Naive thymus-derived CD8-positive, alpha-beta T cell (primary cell): ENCODE measurements at places on chromosomes 16 and 17.
A peak's percentile ranks its signal among the peaks of the same experiment; 100 is the strongest.

DNA sequence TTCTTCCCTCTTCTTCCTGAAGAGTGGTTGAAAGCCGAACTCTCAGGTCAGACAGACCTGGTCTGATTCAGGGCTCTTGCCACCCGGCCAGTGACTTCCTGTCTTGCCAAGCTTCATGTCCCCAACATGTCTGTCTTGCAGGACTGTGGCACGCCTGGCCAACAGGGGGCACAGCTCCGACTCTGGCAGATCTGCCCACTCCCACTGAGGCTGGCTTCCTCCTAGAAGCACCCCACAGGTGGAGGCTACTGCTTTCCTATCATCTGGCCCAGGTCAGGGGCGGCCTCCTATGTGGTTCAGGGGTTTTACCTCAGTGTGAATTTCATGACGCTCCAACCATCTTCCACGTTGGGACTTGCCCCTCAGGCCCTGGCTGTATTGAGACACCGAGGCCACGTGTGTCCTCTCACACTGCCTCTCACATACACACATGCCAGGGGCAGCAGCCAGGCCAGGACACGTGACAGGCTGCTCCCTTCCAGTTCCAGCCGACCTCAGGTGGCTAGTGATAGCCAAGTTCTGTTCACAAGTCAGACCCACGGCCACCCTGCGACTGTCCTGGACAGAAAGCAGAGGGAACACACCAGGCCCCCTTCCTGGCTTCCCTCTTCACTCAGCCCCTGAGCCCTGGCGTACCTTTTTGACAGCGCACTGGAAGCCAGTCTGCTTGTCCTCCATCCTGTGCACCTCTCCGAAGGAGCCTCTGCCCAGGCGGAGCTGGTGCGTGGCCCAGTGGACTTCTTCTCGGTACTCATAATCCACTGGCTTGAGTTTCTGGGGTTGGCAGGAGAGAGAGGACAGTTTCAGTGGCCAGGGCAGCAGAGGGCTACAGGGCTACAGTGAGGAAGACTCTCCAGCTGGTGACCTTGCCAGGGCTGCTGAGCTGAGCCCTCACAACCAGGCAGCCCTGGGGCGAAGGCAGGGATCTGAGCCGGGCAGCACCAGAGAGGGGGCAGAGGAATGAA lies 22.6 kb upstream of the SPATA32 start:
- DNase-seq: peak; percentile 27

- DNase-seq: no peak
Measured at GRCh38 chr17:913207-913606, 66.4 kb downstream of the NXN start.

DNA sequence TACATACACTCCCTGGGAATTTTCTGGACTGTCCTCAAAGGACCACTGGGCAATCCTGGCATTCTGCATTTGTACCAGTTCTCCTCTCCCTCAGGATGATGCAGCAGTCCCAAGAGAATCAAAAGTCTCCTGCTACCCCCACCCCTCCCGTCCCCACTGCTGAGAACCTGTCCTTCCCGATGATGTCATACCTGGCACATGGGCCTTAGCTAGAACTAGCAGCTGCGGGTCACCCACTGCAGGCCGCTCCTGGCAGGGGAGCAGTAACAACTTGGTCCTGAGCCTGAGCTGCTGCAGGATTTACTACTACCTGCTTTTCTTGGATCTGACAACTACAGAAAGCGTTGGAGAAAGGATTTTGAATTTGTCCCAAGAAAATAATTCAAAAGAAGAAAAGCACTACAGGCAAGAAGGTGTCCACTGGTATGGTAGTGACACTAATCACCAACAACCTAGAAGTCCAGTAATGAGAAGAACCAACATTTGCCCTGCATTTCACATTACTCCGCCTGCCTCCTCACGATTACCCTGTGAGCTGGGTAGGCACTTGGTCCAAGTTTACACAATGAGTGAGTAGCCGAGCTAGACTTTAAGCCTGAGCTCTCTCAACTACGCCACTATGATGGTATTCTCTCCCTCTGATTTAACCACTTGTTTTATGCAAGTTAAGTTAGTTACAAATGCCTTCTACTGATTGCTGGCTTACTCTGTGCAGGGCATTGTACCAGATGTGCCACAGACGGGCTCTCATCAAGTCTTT lies 55.3 kb upstream of the ETV4 start:
- DNase-seq: no peak

DNA sequence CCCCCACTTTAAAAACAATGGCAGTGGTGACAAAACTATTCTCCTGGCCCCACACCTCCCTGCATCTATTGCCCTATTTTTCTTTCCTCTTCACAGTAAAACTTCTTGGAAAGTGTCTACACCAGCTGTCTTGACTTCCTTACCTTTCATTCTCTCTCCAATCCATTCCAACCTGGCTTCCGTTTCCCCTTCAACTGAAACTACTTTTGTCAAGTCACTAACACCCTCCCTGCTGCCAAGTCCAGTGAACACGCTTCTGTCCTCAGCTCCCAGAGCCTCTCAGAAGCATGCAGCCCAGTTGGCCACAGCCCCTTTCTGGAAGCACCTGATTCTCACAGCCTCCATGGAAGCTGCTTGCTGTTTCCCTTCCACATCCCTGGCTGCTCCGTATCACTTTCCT lies 4.0 kb upstream of the SCN4A start:
- DNase-seq: no peak

DNA sequence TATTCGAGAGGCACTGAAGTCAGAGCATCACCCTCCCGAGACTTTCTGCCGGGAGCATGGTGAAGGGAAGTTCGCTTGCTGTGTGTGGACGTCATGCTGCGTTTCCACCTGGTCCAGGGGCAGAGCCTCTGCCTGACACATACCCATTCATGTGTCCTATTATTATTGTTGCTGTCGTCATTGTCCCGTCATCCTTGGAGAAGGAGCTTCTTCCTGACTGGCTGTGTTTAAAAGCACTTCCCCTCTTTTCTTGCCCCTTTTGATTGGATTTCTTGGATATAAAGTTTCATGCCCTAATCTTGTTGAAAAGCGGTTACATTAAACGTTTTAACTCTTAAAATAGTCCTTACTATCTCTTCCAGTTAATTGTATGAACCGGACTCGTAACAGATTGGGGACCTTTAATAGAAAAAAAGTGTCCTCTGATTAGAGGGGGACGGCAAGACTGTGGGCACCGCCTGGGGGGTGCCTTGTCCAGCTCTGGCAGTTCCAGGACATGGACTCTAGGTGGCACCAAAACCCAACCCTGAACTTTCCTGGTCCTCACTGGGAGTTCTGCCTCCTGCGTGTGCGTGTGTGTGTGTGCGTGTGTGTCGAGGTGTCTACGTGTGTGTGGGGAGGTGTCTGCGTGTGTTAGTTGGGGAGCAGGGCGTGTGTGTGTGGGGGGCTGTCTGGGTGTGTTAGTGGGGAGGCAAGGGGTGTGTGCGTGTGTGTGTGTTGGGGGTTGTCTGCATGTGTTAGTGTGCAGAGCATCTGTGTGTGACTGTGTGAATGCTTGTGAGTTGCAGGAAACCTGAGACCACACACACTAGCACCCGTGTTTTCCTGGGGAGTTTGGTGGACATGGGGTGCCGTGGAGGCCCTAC lies 133.3 kb upstream of the CIBAR2 start:
- peak; percentile 33 for DNase-seq

GRCh38 chr17:65489413-65490155 lies 71.9 kb downstream of the AXIN2 start:
- no peak for DNase-seq

DNA sequence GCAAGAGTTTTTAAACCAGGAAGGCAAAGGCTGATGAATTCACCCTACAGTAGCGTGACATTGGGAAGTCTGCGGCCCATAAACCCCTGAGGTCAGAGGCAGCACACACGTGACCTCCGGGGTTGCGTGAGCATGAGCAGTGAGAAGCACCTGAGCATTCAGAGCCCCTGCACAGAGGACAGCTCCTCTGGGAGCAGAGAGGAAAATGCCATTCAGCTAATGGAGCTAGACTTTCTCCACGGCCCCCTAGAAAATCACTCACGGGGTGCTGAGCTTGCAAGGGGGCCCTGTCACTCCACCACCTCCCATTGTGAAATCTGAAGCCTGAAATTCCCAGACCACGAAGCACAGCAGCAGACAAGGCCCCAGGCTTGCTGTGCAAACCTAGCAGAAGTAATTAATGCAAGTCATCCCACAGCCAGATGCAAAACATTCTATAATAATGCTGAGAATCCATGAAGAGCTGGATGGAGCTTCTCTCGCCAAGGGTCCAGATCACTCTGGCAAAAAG lies 114.9 kb upstream of the RCVRN start:
- no peak for DNase-seq
